ENCODE measurements at places on chromosomes 7 and 10.

DNA sequence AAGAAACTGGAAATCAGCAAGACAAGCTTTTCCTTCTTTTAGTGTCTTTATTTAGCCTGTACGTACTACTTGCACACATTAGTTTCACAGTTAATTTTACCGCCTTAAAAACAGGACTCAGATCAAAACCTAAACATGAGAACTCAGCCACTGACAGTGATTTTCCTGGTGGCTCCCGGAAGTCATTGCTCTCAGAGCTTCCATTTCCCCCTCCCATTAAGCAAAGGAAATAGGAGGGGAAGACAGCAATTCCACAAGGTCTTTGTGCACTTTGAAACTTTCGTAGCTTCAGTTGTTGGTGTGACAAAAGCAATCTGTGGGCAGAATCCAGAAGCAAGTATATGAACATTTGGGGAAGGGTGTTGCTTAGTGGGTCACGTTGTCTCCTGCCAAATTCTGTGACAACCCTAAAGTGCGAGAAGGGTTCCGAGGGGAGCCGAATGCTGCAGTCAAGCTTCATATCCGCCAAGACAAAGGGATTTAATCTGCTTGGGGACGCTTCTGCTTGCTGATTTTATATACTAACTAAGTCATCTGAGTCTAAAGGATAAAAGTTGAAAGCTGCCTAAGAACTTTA lies 30.4 kb downstream of the FAM53B start:
- DNase-seq: no peak

DNA sequence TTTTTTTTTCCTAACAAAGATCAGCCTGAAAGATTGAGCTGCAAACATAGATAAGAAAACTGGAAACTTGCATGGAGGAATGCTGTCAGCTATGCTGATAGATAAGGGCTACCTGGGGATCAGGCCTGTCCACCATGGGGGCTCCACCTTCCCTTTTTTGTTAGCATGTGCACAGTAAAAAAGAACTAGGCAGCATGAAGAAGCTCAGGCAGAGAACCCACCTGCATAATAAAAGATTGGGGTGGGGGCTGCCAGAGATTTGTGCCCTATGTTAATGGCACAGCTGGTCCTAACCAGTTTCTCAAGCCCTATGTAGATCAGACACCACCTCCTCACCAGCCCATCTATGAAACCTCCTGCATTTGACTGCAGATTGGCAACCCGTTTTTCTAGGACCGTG lies 45.4 kb upstream of the CACNB2 start:
- DNase-seq: no peak

DNA sequence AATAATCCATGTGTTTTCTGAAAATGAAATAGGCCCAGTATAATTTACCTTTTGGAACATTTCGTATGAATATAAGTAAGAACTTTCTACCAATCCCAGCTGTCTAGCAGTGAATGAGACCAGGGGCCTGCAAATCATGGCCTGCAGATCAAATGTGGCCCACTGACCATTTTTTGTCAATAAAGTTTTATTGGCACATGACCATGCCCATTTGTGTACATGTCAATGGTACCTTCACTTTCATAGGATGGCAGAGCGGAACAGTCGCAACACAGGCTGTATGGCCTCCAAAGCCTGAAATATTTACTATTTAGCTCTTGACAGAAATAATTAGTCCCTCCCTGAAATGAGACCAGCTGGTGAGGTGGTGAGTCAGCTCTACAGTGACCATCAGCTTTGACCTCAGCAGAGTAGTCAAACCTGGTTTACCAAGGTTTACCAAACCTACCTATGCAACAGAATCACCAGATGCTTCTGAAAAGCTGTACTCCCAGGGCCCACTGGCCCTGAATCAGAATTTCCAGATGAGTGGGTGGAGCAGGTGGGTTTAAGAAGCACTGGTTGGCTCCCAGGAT lies 13.8 kb upstream of the C10orf90 start:
- no peak for DNase-seq

GRCh38 chr10:124484661-124485060 lies 23.0 kb downstream of the LHPP start:
- no peak for DNase-seq

DNA sequence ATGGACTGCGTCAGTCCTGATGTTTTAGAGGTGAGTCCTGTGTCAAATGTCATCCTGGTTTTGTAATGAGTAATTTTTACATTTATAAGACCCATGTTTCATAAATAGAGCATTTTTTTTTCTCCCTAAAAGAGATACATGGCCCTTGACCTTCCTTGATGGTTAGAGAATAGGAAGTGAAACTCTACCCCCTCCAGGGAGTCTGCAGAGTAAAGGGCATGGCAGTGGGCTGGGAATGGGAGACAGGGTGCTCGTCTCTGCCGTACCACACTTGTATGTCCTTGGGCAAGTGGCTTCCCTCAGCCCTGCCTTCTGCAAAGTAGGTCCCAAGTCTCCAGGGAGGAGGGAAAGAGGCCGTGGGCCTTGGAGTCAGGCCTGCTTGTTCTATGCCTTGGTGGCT lies 63.9 kb downstream of the WDFY4 start:
- no peak for DNase-seq

DNA sequence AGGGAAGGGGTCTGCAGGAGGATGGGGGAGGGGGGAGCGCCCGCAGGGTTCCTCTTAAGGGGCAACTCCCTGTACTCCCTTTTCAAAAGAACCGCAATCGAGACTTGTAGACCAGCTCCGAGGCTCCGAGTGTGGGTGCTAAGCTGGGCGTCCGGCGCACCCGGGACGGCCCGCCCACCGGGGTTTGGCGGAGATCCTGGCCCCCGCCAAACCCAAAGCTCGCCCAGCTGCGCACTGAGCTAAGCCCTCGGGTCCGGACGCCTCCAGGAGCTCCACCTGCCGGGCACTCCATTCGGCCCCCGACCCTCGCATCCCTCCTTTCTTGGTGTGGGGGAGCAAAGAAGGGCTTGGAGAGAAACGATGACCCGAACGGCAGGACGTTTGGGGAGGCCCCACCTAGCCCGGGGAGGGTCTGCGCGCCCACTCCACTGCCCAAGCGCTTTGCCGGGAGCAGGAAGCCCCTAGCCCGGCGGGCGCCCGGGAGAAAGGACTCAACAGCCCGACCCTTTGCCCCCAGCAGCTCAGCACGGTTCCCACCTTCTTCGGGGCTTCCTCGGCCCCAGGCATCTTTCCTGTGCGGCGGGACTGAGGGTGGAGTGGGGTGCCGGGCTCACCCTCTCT lies 651 bp downstream of the AFAP1L2 start:
- DNase-seq: no peak
